ENCODE measurements at places on chromosomes 6 and 20. TPM values are rescaled to one million over a fixed set of nuclear protein-coding genes. Genes with fewer than 3 reads are reported as not detected.

The BPIFB1 gene
- total RNA-seq, result not detected

The TRIM27 gene
- 116 TPM for total RNA-seq

The TBX18 gene
- total RNA-seq, result not detected

The TAP1 gene
- 75.0 TPM for total RNA-seq

The OR12D3 gene
- not detected for total RNA-seq

The PRL gene
- total RNA-seq, result not detected

The C20orf202 gene
- total RNA-seq, result not detected

All from OCI-LY7 (cell line).